ENCODE measurements at places on chromosomes 5 and 9.

GRCh38 chr5:105849701-105850100, 1821.0 kb downstream of the EFNA5 start:
- DNase-seq: no peak

GRCh38 chr9:89445801-89446251, 52.1 kb downstream of the SEMA4D start:
- no peak for DNase-seq

DNA sequence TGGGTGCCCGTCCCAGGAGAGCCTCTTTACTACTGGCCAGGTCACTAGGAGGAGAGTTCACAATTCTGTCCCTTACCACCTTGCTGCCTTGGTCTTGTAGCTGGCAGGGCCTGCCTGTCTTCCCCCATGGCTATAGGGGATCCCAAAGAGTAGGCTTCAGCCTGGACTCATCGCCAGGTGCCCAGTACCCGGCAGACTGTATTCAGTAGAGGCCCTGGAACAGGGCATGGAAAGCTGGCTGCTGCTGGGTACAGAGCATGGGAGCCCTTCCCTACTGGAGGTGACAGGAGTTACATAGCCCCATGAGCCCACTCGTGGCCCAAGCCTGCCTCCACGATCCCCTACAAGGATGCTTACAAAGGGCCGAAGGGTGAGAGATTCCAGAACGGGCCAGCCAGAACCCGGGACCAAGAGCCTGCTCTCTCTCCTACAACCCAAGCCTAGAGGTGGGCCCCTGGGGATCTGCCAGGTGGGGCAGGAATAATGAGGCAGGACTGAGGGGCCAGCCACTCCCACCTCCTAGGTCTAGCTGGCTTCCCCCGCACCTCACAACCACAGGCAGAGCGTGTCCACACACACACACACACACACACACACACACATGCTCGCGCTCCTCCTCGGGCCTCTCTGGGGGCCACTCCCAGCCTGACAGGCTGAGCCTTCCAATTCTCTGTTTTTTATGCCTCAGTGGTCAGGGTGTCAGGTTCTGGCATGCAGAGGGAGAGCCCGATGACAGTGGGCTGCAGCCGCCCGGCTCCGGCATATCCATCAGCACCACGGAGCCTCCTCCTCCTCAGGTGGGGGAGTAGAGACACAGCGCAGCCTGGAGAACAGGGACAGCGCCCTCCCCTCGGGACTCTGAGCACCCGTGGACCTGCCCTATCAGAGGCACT, 186.0 kb downstream of the PAX5 start:
- DNase-seq: no peak

DNA sequence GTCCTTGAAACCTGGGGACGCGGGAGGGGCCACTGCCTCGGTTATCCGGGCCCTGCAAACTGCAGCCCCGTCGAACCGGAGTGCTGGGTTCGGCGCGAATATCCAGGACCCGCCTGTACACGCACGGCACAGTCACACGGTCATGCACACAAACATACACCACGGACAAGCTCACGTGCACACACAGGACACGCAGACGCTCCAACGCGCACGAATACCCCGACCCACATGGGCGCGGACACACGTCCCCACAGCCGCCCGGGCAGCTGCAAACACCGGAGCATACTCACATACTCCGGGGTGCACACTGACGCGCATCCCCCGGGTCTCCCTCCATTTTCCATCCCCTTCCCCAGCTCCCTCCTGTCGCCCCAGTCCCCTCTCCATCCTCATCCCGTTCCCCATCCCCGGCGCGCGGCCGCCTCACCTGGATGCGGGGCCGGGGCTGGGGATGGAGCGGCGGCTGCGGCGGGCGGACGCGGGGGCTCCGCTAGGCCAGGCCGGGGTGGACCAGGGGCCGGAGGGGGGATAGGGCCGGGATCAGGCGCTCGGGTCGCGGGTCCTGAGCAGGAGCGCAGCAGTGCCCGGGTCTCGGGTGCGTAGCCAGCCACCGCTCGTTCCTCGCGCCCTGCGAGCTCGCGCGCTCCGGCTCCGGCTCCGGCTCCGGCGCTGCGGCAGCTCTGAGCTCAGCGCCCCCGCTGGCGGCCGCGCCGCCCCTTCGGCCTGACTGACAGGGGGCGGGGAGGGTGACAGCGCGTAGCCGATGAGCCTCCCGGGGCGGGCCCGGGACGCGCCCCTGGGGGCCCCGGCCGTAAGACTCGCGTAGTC, at the start of the genes EIF4E1B and SNCB:
Gene EIF4E1B, plus strand, starts transcription at position 823 of the 828 bp plus-strand sequence. CDS start 12,113 bp downstream, outside the sequence.
Gene SNCB, minus strand, starts transcription at position 682 of the 828 bp plus-strand sequence. CDS start 880 bp downstream, outside the sequence.
- peak; percentile 31 for DNase-seq

GRCh38 chr5:143119881-143120341, 283.6 kb downstream of the NR3C1 start:
- no peak for DNase-seq

- no peak for DNase-seq
These were observed 197.3 kb downstream of the MELK start for GRCh38 chr9:36770025-36770424.

GRCh38 chr5:175321927-175322532, 122.0 kb downstream of the DRD1 start:
- no peak for DNase-seq

DNA sequence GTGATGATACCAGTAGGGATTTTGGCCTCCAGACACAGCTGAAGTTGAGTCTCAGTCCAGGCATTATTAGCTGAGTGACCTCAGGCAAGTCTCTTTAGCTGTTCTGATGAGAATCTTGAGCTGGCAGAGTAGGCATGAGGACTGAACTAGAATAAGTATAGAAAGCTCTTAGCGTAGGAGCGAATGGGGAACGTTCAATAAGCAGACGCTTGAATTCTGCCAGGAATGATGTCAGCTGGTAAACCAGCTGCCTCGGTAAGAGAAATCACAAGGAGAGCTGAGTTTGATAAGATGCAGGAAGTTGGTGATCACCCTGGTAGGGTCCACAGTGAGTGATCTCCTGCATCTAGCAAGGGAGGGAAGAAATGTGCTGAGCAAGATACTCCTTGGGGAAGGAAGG, 280.4 kb downstream of the NTRK2 start:
- no peak for DNase-seq

GRCh38 chr9:87381050-87381711, 116.5 kb upstream of the DAPK1 start:
- DNase-seq: no peak

DNA sequence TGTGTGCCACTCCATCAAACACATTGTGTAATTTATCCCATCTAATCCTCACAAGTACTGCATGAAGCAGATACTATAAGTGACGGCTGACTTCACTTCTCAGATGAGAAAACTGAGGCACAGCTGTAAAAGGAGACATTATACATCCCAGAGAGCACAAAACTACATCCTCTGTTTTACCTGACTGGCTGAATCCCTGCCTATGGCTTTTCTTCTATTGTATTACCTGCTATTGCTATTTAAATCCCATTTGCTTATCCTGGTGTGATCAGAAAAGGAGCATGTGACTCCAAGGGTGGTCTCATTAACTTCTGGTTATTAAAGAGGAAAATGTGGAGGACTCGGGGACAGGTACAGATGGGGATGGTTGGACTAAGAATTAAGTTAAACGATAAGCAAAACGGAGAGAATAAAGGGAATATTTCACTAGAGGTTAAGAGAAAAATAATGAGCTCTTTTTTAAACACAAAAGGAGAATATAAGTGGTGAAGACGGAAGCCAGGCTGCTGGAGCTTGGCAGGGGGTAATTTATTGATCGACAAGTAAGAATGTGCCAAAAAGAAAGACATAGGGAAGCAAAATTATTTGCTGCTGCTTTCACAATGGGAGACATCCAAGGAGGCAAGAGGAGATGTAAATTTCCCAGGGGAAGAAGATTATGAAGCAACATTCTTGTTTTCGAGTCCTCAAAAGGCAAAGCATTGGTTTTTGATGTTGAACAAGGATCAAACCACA, 155.7 kb upstream of the GPR151 start:
- DNase-seq: no peak

GRCh38 chr5:111997308-111997707, 240.3 kb upstream of the NREP start:
- DNase-seq: no peak

- DNase-seq: no peak
These were observed 917.9 kb upstream of the CDH10 start for GRCh38 chr5:25562656-25563055.

GRCh38 chr5:93145767-93146166, 435.3 kb downstream of the NR2F1-AS1 start:
- DNase-seq: no peak

- DNase-seq: peak; percentile 12
These were observed 105.2 kb downstream of the SH3TC2 start for GRCh38 chr5:148957591-148958202.

- no peak for DNase-seq
These were observed 10.4 kb upstream of the FAM120A start for GRCh38 chr9:93440896-93441580.

- DNase-seq: no peak
These were observed 86.4 kb upstream of the MINAR2 start for GRCh38 chr5:129661366-129662035.

DNA sequence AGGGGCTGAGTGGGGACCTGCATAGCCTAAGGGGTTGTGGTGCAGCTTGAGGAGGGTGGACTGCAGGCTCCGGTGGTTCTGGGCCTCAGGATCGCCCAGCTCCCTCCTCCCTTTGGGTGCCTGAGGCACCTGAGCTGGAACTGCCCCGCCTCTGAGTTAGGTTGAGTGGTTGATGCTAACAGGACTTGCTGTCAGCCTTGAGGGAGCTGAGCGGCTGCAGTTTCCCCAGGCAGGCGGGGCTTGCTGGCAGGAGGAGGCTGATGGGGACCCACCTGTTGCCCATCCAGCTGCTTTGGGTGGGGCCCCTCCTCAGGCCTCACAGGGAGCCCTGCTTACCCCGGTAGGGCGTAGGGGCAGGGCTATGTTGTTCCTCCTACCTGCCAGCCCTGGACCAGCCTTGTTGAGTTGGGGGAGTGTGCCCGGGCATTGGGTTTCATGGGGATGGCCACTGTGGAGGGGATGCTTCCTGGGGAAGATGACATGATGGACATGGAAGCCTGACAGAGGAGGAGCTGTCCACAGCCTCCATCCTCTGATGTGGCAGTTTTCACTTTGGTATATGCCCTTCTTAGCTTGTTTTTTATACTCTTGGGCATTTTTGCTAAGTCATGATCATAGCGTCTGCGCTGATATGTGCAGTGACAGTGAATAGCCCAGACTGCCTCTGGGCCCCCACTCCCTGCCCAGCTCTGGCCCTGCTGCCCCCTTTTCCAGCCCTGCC, 14.3 kb downstream of the WNK2 start:
- DNase-seq: no peak

DNA sequence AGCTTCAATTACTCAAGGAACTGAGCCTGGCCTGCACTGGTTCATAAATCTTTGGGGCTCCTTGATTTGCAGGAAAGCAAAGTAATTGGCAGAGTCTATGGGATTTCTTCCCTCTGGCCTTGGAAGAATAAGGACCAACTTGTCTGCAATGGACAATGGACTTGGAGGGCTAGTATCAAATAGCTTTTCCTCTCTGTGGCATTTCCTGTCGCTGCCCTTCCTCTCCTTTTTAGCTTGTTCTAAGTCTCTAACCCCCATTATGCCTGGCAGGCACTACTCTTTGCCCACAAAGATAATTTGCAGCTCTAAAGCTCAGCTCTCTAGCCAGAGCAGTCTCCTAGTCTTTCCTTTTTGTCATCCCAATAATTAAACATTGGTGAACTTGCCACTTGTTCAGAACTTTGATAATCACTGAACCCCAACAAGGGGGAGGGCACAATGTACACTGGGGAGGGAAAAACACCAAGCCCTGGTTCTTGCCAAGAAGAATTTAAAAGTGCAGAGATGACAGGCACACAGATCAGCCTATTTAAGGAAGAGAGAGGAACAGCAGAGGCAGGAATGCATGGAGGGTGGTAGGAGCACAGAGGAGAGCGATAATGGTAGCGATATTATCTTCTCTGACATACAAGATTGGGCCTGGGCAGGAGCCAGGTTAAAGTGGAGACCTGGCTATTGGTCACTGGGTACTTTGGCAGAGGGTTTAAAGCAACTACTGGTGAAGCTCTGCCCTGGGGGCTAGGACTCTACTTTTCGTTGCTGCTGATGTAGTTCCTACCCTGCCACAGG, 38.5 kb downstream of the FAM219A start:
- DNase-seq: no peak

- DNase-seq: no peak
These were observed 44.3 kb downstream of the FBN2 start for GRCh38 chr5:128493657-128494329.

DNA sequence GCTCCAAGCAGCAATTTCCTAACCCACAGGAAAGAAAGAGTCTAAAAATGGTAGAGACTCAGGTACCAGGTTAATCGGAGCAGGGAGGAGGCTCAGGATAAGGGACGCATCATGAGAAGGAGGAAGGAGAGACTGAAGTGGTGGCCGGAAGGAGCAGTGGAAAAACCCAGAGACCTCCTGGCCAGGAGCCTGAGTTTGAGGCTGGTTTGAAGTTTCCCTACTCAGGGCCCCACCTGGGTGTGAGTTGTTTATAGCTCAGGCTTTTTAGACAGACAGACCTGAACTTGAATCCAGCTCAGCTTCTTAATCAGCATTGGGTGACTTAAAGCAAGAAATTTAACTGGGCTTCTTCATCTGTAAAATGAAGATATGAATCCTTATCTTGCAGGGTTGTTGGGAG, 11.9 kb upstream of the AQP7 start:
- DNase-seq: no peak
